ENCODE measurements at places on chromosomes 5 and 9. TPM values are rescaled to one million over a fixed set of nuclear protein-coding genes. Genes with fewer than 3 reads are reported as not detected.

- no peak for DNase-seq
- H3K27me3 ChIP-seq = peaks cover 14% of the 10 kb centered on the region
- H3K36me3 ChIP-seq = peaks cover 6% of the 10 kb centered on the region
These were observed 76.0 kb upstream of the TBCA start for GRCh38 chr5:77852068-77852513.

GRCh38 chr5:107772418-107773310 lies 101.9 kb upstream of the EFNA5 start:
- no peak overlapping the region for H3K4me3 ChIP-seq
- no peak for DNase-seq
- no peaks in the 10 kb centered on the region for H3K4me1 ChIP-seq
- no peaks in the 10 kb centered on the region for H3K36me3 ChIP-seq
- H3K27me3 ChIP-seq = no peaks in the 10 kb centered on the region

GRCh38 chr9:133374612-133375115 lies 1.2 kb downstream of the SURF4 start:
- peaks cover 35% of the 10 kb centered on the region for H3K36me3 ChIP-seq
- H3K27me3 ChIP-seq = no peaks in the 10 kb centered on the region
- H3K4me1 ChIP-seq = peaks cover 18% of the 10 kb centered on the region

DNA sequence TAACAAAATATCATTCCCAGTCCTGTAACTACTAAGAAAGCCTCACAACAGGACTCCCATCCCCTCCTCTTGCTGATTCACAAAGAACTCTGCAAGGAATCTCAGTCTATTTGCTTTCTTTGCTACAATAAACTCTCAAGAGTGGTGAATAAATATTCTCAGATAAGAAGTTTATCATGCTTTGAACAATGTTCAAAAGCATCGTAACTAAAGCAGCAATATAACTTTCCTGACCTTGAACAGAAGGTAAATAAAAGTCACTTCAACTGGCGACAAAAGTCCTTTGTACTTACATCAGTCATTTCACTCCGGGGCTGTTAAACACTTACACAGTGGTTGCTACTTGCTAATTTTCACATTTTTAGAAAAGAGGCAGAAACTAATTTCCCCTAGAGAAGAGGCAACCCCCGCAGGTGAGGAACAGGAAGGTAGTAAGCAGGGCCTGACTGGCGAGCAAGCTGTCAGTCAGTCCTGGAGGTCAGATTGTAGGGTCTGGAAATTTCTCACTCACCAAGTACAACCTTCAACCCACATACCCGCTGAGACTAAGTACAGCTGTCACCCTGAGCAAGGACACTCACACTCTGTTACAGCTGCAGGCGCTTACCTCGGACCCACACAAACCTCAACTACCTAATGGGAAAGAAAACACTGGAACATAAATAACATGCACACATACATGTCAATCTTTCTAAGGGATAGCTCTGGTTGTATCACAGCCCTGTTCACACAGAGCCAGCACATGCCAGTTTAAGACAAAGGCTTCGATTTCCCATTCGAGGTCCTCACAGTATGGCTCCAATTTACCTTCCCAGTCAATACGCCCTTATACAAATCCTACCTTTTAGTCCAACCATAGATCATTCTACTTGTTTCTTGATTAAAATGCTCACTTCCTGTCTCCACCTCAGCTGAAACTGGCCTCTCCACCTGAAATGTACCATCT lies 104.6 kb upstream of the RETREG1 start:
- peaks cover 51% of the 10 kb centered on the region for H3K4me1 ChIP-seq
- peaks cover 49% of the 10 kb centered on the region for H3K36me3 ChIP-seq
- H3K27me3 ChIP-seq = no peaks in the 10 kb centered on the region
- peak overlapping the region; percentile 47 for H3K27ac ChIP-seq
- H3K4me3 ChIP-seq = no peak overlapping the region

GRAMD2B gene
- 23.3 TPM for total RNA-seq

DNA sequence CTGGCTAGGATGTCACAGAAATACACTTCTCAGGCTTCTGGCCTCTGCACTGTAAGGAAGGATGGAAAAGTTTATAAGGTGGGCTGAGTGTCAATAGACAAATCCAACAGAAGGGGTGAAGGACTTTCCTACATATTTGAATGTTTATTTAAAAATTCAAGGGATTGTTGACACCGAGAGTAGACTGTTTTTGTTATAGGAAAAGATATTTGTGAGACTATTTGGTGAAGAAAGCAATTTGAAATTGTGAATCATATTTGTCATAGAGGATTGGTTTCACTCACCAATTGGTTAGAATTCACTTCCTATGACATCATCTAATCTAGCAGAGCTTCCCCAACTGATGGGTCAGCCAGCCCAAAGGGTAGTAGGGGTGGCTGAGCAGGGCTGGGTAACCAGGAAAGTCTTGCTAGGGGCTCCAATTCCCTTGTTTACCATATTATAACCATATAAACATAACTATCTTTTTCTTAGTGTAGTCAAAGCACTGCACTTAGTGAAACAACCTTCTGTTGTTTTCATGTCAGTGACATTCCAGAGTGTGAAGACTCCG lies 14.9 kb upstream of the MEGF10 start:
- no peaks in the 10 kb centered on the region for H3K36me3 ChIP-seq
- H3K27me3 ChIP-seq = peaks cover 21% of the 10 kb centered on the region
- H3K27ac ChIP-seq = no peak overlapping the region
- no peaks in the 10 kb centered on the region for H3K4me1 ChIP-seq
- no peak overlapping the region for H3K4me3 ChIP-seq
- DNase-seq = no peak

AGXT2 gene
- total RNA-seq = not detected

POLK gene
- total RNA-seq = 34.9 TPM

DNA sequence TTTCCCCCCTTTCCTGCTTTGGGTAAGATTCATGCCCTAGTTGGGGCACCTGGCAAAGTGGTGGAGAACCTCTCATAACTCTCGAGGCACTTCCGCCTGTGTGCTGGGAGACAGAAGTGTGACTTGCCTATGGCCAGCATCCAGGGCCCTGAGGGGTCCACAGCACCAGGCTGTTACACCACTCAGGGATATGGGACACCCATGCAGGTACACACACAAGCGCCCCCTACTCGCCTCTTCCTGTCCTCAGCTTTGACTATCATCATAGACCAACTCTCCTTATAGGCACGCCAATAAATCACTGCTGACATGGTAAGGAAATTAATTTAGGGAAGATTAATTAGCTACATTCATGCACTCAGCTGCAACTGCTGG lies 45.4 kb downstream of the SHB start:
- no peak overlapping the region for H3K27ac ChIP-seq
- H3K4me3 ChIP-seq = no peak overlapping the region
- peaks cover 17% of the 10 kb centered on the region for H3K4me1 ChIP-seq
- H3K36me3 ChIP-seq = no peaks in the 10 kb centered on the region
- DNase-seq = no peak

KLHL9 gene
- 16.8 TPM for total RNA-seq

DNA sequence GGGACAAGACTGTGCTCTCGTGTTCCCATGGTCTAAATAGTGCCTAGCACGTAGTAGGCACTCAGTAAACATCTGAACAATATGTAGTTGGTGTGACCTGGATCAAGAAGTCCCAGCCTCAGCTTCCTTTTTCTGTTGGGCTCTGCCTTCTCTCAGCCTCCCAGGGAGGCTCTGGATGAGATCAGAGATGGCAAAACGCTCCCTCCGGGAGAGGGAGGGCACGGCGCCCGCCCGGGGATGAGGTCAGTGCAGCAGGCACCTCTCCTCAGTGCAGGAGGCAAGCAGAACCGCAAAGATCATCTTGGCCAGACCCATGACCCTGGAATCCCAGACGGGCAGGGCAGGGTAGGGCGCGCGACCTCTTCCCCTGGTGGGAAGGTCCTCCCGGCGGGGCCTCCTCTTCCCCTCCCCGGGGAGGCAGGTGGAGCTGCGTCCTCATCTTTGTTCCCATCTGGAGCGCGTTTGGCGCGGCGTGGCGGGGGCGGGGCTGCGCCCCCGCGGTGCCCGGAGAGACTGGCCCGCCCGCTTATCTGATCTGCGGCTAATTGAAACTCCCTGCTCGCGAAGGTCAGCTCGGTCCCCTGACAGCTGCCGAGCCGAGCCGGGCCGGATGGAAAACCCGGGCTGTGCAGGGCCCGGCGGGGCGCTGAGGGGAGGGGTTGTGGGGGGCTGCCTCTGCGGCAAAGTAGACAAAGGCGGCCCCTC lies 60.9 kb downstream of the CXXC5 start:
- H3K36me3 ChIP-seq = peaks cover 9% of the 10 kb centered on the region
- no peak for DNase-seq
- peak overlapping the region; percentile 57 for H3K4me3 ChIP-seq
- peaks cover 16% of the 10 kb centered on the region for H3K4me1 ChIP-seq
- H3K27me3 ChIP-seq = peaks cover 28% of the 10 kb centered on the region
- peak overlapping the region; percentile 17 for H3K27ac ChIP-seq

GRCh38 chr9:15403155-15403554 lies 19.5 kb upstream of the SNAPC3 start:
- no peaks in the 10 kb centered on the region for H3K36me3 ChIP-seq
- H3K27ac ChIP-seq = no peak overlapping the region
- H3K4me3 ChIP-seq = no peak overlapping the region
- no peaks in the 10 kb centered on the region for H3K27me3 ChIP-seq
- no peak for DNase-seq

DNA sequence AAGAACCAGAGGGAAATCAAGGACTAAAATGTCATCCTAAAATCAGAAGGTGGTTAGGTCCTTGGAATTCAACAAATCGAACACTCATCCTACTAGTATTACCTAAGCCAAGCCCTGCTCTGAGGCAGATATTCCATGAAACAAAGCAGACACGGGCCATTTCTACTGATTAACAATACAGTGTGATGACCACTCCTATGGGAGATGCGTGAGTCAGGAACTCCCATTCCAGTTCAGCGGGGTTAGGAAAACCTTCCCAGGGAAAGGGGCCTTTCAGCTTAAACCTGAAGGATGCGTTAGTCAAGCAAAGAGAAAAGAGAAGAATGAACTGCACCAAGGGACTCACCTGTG lies 117.8 kb upstream of the LHFPL2 start:
- no peak overlapping the region for H3K27ac ChIP-seq
- no peaks in the 10 kb centered on the region for H3K36me3 ChIP-seq
- H3K4me1 ChIP-seq = peaks cover 1% of the 10 kb centered on the region
- H3K27me3 ChIP-seq = peaks cover 34% of the 10 kb centered on the region

MYMK gene
- not detected for total RNA-seq

DNA sequence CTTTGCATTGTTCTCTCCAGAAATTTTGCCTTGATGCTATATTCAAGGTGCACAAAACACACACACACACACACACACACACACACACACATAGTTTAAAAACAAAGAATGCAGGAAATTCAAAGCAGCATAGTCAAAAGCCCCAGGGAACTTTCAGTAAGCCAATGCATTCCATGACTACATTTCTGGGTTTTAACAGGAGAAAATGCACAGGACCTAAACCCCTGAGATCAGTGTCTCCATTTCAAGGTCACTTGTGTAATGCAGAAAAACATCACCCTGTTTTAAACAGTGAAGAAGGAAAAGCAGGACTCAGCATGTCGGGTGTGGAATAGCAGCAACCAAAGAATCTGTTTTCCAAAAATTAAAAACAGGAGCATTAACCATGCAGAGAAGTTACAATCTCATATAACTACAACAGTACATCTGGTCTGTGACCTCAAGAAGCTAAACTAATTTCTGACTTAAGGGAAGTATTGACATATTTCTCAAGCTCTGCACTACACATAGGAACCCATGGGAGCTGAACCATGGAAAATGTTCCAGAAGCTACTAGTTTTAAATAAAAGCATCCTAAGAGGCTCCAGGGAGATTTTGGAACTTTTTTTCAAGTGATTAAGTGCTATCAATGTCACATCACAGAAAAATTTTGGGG lies 296.7 kb downstream of the HINT1 start:
- no peaks in the 10 kb centered on the region for H3K27me3 ChIP-seq
- H3K4me1 ChIP-seq = no peaks in the 10 kb centered on the region
- no peak for DNase-seq
- H3K36me3 ChIP-seq = no peaks in the 10 kb centered on the region
- H3K4me3 ChIP-seq = no peak overlapping the region

DNA sequence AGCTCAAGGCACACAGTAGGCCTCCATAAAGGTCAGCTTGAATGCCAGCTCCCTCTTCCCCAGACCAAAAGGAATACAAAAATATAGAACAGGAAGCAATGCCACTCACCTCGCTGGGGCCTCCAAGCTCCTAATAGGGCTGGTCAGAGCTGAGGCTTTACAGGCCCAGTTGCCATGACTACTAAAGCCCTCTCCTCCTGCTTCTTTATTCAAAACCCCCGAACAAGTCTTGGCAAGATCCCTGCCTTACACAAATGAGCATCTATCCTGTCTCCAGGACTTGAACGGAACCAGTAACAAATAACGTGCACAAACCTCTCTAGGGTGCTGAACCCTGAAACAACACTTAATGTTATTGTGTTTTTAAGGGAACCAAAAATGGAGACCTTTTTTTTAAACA lies 136.3 kb downstream of the SIL1 start:
- no peaks in the 10 kb centered on the region for H3K27me3 ChIP-seq
- H3K4me1 ChIP-seq = peaks cover 48% of the 10 kb centered on the region
- H3K36me3 ChIP-seq = peaks cover 5% of the 10 kb centered on the region
- H3K27ac ChIP-seq = no peak overlapping the region

SNCB gene
- total RNA-seq = not detected

NDUFS6 gene
- 42.5 TPM for total RNA-seq

DNA sequence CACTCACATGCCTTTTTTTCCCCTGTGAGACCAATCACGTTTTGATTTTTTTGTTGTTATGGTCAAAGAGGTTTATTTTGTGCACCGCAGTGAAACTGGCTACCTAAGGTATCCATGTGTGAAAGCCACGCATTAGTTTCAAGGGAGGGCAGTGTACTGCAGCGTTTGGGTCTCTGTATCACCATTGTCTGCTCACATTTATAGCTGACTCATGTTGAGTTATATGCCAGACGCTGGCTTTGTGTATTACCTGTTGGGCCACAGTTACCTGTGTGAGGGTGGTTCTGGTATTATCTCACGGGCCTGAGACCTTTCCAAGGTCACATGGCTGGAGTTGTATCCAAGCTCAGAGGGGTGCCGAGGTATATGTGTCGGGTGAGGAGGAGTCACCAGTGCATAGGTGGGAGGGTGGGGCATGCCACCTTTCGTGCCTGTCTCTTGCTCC lies 75.8 kb downstream of the ARHGAP26 start:
- DNase-seq = no peak
- peaks cover 75% of the 10 kb centered on the region for H3K4me1 ChIP-seq
- H3K36me3 ChIP-seq = no peaks in the 10 kb centered on the region

GRCh38 chr5:158877706-158878105 lies 222.0 kb downstream of the EBF1 start:
- no peak overlapping the region for H3K4me3 ChIP-seq
- peaks cover 50% of the 10 kb centered on the region for H3K27me3 ChIP-seq
- peaks cover 9% of the 10 kb centered on the region for H3K4me1 ChIP-seq
- DNase-seq = no peak
- H3K36me3 ChIP-seq = no peaks in the 10 kb centered on the region

DNA sequence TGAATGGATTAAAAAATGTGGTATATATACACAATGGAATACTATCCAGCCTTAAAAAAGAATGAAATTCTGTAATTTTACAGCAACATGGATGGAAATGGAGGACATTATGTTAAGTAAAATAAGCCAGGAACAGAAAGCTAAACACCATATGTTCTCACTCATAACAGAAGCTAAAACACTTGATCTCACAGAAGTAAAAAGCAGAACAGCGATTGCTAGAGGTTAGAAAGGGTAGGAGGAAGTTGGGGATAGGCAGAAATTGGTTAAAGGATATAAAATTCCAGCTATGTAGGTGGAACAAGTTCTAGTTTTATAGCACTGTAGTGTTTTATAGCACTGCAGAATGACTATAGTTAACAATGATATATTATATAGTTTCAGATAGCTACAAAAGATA lies 15.8 kb downstream of the MARCHF3 start:
- no peaks in the 10 kb centered on the region for H3K36me3 ChIP-seq
- no peak overlapping the region for H3K4me3 ChIP-seq
- no peak overlapping the region for H3K27ac ChIP-seq
- H3K27me3 ChIP-seq = no peaks in the 10 kb centered on the region
- no peak for DNase-seq

GRCh38 chr5:6503342-6503741 lies 54.7 kb downstream of the UBE2QL1 start:
- H3K4me1 ChIP-seq = no peaks in the 10 kb centered on the region
- no peak for DNase-seq
- no peaks in the 10 kb centered on the region for H3K36me3 ChIP-seq
- H3K27me3 ChIP-seq = peaks cover 32% of the 10 kb centered on the region
